ENCODE measurements at places on chromosomes 12 and 14. TPM values are rescaled to one million over a fixed set of nuclear protein-coding genes. Genes with fewer than 3 reads are reported as not detected.

DNA sequence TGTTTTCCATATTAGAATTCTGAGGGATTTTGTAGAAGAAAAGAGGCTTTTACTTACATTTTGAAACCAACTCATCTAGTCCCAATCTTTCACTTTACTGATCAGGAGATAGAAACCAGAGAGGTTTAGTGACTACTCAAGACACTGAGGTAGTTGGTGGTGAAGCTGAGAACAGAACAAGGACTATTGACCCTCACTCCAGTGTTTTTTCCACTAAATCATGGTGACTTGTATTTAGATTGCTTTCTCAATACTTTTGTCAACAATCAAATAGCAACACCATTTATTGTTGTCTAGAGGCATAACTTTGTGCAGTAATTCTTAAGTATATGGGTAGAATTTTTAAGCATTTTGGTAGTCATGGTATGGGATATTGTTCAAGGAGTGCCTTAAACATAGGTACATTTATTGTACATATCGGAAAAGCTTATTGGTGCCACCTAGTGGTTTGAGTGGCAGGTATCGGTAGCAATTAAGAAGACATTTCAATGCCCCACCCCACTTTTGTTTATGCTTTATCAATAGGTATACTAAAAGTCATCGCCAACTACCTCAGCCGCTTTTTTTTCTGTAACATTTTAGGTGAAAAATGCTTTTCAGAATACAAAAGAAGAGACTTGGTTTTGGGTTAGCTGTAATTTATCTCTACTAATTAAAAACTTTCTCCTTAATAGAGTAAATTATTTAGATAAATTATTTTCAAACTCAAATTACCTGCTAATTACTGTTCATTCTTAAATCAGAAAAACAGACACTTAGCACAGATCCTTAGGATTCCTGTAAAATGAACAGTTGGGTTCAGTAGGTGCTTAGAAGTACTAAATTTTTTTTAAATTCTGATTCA, 47.3 kb upstream of the PAWR start:
- peaks cover 4% of the 10 kb centered on the region for H3K27me3 ChIP-seq
- no peak for DNase-seq
- H3K4me1 ChIP-seq = no peaks in the 10 kb centered on the region
- no peak overlapping the region for H3K4me3 ChIP-seq

DNA sequence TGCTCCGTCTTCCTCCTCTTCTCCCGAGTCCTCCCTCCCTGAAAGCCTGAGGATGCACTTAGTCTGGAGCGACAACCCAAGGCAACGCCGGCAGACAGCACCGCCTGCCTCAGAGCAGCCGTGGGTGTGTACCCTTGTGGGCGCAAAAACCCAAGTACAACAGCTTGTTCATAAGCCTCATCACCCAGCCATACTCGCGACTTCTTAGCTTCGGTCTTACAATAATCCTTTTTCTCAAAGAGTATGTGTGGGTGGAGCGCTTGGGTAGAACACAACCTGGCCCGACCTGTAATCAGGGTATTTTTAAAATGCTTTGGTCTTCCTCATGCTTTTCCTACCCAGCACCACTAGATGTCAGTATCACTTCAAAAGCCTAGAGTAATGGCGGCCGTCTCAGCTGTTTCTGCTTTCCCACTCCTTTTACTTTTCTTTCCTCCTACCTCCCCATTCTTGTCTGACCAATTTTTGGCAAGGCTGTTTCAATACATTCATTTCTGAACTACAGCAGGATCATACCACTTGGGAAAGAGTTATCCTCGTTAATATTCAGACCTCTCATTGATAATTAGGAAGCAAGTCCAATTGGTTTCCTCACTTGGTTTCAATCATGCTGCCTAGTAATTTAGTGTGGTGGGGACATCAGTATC, 198.9 kb downstream of the EPS8 start:
- H3K27ac ChIP-seq = no peak overlapping the region
- peaks cover 2% of the 10 kb centered on the region for H3K27me3 ChIP-seq
- peak; percentile 69 for DNase-seq
- no peaks in the 10 kb centered on the region for H3K4me1 ChIP-seq

DNA sequence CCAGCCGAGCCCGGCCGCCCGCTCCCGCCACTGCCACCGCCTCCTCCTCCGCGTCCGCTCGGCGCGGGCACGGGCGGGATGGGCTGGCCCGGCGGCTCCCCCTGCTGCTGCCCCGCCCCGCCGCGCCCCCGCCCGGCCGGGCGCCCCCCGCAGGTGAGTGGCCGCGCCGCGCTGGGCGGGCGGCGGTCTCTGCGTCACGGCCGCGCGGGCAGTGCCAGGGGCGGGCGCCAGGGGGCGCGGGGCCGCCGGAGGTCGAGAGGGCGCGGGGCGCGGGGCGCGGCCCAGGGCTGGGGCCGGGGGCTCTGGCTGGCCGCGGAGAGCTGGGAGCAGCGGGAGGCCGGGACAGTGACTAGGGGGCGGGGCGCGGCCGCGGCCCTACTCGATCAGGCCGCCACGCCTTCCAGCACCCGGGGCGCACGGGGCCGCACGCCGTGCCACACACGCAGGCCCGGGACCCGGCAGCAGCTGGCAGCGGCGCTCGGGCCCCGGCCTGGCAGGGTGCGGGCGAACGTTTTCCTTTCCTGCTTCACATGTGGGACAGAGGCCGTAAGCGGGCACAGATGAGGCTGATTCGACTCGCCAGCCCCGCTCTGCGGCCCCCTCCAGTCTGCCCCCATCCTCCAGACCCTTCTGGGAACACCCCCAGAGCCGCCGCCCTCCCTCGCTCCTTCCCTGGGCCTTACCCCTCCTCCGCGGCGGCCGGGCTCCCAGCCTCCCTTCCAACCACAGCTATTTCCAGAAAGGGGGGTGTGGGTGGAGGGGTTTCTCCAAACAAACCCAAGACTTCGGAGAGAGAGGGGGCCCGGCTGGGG, 2.4 kb upstream of the TNS2 start:
- no peak overlapping the region for H3K4me3 ChIP-seq
- peak; percentile 72 for DNase-seq
- H3K4me1 ChIP-seq = peaks cover 15% of the 10 kb centered on the region
- H3K27ac ChIP-seq = peak overlapping the region; percentile 76

GRCh38 chr12:65152596-65152995, 16.8 kb upstream of the LEMD3 start:
- H3K4me1 ChIP-seq = peaks cover 11% of the 10 kb centered on the region
- peaks cover 8% of the 10 kb centered on the region for H3K27me3 ChIP-seq
- no peak overlapping the region for H3K27ac ChIP-seq

GRCh38 chr12:3456809-3457208, 34.2 kb upstream of the PRMT8 start:
- no peaks in the 10 kb centered on the region for H3K36me3 ChIP-seq
- H3K27ac ChIP-seq = no peak overlapping the region
- H3K27me3 ChIP-seq = no peaks in the 10 kb centered on the region
- H3K4me1 ChIP-seq = no peaks in the 10 kb centered on the region
- DNase-seq = no peak

- no peak for DNase-seq
- H3K4me3 ChIP-seq = no peak overlapping the region
- H3K27ac ChIP-seq = no peak overlapping the region
- H3K4me1 ChIP-seq = no peaks in the 10 kb centered on the region
Observed at GRCh38 chr12:25670076-25671055, 117.3 kb upstream of the LMNTD1 start.

GRCh38 chr14:73262427-73263183, 25.3 kb downstream of the PAPLN start:
- no peaks in the 10 kb centered on the region for H3K4me1 ChIP-seq

DNA sequence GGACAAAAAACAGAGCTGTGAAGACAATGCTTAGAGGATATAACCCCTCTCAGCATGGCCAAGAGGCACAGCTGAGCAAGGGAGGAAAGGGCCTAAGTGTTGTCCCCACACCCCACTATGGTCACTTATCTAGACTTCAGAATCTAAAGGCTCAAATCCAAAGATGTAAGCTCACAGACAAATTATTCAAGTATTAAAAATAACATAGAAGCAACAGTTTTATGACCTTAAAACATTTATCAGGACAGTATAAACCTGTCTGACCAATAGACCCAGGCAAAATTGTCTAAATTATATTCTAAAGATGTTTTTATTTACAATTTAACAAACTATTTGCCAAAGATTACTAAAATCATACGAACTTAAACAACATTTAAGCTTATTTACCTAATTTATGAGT, 28.1 kb upstream of the PRICKLE1 start:
- no peaks in the 10 kb centered on the region for H3K36me3 ChIP-seq
- H3K27ac ChIP-seq = no peak overlapping the region
- no peaks in the 10 kb centered on the region for H3K27me3 ChIP-seq
- DNase-seq = no peak
- no peak overlapping the region for H3K4me3 ChIP-seq

DNA sequence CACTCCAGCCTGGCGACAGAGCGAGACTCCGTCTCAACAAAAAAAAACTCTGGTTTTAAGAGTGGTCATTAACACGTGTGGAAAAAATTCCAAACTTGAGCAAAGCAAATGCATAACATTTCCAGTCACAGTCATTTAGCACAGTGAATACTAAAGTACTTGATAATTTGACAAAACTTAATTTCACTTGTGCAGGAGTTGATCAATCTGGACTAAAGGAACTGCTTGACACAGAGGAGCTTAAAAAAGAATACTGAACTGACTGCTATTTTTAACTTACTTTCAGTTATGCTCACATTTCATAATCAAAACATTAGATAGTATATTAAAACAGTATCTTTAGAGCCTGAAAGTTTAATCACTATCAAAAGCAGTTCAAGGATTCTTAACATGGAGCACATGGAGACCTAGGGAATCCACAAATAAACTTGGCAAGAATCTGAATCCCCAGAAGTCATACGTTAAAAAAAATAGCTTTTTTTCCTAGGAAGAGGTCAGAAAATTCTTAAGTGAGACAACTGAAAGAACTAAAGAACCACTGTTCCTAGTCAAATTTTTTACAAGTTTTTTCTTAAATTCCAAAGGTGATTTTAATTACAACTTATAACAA, 7.4 kb downstream of the UBE2N start:
- peak overlapping the region; percentile 51 for H3K4me3 ChIP-seq
- no peaks in the 10 kb centered on the region for H3K36me3 ChIP-seq
- H3K27me3 ChIP-seq = no peaks in the 10 kb centered on the region
- DNase-seq = no peak
- H3K4me1 ChIP-seq = peaks cover 86% of the 10 kb centered on the region
- H3K27ac ChIP-seq = no peak overlapping the region

DNA sequence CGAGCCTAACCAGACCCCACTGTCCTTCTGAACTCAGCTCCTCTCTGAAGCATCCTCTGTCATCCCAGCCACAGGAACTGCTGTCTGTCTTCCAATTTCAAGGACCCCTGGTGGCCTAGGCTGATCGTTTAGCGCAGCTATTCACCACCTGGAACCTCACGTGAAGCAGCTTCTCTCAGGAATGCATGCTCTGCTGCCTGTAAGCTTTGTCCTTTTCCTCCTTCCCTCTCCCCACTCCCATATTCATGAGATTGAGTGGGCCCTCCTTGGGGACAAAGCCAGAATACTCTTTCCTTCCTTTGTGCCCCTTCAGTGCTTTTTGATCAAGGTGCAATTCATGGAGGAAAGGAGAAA, 17.2 kb downstream of the DPF3 start:
- H3K4me3 ChIP-seq = no peak overlapping the region
- no peaks in the 10 kb centered on the region for H3K27me3 ChIP-seq
- no peaks in the 10 kb centered on the region for H3K4me1 ChIP-seq
- H3K27ac ChIP-seq = no peak overlapping the region

DNA sequence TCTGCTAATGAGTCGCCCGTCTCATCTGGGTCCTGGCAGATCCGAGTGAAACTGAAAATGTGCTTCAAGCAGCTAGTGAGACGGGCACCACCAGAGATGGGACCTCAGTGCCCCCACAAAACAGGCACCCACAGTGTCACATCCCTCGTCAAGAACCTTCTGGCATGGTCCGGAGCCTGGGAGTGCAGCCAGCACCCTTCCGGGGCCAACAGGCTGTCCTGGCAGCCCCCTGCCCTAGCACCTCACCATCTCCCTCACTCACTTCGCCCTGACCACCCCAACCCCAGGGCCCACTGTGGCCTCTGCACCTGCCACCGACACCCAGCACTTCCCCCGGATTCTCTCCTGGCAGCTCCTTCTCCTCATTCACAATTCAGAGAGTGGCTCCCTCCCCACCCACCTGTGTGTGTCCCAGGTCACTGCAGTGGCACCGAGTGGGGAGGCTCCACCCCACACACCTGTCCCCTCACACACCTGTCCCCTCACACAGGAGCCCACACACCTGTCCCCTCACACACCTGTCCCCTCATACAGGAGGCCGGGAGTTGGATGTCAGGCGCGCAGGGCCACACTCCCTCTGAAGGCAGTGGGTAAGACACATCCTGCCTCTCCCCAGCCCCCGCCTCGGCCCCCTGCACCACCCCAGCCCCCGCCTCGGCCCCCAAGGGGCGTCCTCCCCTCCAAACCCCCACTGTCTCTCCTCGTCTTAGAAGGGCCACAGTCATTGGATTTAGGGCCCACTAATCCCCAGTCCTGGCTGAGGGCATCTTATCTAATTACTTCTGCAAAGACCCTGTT, 7.9 kb downstream of the GALNT9 start:
- DNase-seq = no peak
- no peaks in the 10 kb centered on the region for H3K4me1 ChIP-seq
- H3K36me3 ChIP-seq = no peaks in the 10 kb centered on the region
- no peak overlapping the region for H3K27ac ChIP-seq

- peaks cover 13% of the 10 kb centered on the region for H3K36me3 ChIP-seq
- no peaks in the 10 kb centered on the region for H3K4me1 ChIP-seq
- DNase-seq = no peak
- no peak overlapping the region for H3K27ac ChIP-seq
- no peak overlapping the region for H3K4me3 ChIP-seq
- H3K27me3 ChIP-seq = no peaks in the 10 kb centered on the region
Observed at GRCh38 chr14:93007225-93007997, 84.5 kb downstream of the CHGA start.

DNA sequence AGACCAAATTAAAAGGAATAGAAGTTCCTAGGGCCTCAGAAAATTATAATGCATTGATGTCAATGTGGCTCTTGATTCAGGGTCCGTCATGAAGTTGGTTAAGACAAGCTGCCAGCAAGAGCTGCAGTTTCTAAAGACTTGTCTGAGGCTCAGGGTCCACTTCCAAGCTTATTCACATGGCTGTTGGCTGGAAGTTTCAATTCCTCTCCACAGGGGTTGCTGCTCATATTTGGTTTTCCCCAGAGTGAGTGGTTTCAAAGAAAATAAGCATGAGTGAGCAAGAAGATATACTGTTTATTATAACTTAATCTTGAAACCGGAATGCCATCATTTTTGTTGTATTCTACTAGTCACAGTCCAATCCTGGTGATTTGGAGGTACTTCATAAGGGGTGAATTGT, 1247.4 kb downstream of the LRFN5 start:
- DNase-seq = no peak
- no peaks in the 10 kb centered on the region for H3K4me1 ChIP-seq
- no peaks in the 10 kb centered on the region for H3K27me3 ChIP-seq
- H3K27ac ChIP-seq = no peak overlapping the region

The FZD10 gene
- not detected for polyA plus RNA-seq

The SMARCC2 gene
- polyA plus RNA-seq = 64.1 TPM

The GPHB5 gene
- not detected for polyA plus RNA-seq

The GPRC5D gene
- polyA plus RNA-seq = not detected

The LYZ gene
- 3.7 TPM for polyA plus RNA-seq

The SMCO2 gene
- polyA plus RNA-seq = not detected

The C14orf180 gene
- not detected for polyA plus RNA-seq

The ANO2 gene
- not detected for polyA plus RNA-seq

The FAM90A1 gene
- not detected for polyA plus RNA-seq

The BBS10 gene
- 2.9 TPM for polyA plus RNA-seq
